ENCODE measurements at places on chromosomes 3 and 15.

- DNase-seq = no peak
Measured at GRCh38 chr15:33846142-33846541, 122.2 kb upstream of the CHRM5 start.

GRCh38 chr15:55590788-55591187 lies 2.6 kb upstream of the PYGO1 start:
- DNase-seq = no peak

DNA sequence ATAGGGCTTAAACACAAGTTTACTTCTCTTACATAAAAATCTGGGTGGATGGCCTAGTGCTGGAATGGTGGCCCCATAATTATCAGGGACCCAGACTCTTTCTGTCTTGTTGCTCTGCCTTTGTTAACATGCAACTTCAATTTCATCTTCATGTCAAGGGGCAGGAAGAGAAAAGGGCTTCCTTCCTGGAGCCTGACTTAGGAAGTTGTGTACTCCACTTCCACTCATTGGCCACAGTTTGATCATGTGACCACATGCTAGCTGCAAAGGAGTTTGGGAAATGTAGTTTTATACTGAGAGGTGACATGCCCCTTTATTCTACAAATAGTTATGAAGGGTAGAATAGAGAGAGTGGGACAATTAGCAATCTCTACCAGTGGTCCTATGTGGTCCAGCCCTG lies 39.3 kb downstream of the RHCG start:
- no peak for DNase-seq

GRCh38 chr3:6025032-6025431 lies 835.9 kb upstream of the GRM7 start:
- DNase-seq = no peak

- DNase-seq = no peak
Measured at GRCh38 chr3:12752809-12753208, 6.2 kb downstream of the TMEM40 start.

- no peak for DNase-seq
Measured at GRCh38 chr3:71310359-71310979, 273.1 kb downstream of the FOXP1 start.

- DNase-seq = no peak
Measured at GRCh38 chr3:8080464-8080863, 421.2 kb upstream of the LMCD1 start.

Measured in DMS79 (cell line).